Activated naive CD8-positive, alpha-beta T cell treated with anti-CD3 and anti-CD28 coated beads, Interleukin-2, amount 10 ng/mL, durations not matched to agents 7 days and 5 days (primary cell): ENCODE measurements at places on chromosomes 12 and 14. TPM values are rescaled to one million over a fixed set of nuclear protein-coding genes. Genes with fewer than 3 reads are reported as not detected.

DNA sequence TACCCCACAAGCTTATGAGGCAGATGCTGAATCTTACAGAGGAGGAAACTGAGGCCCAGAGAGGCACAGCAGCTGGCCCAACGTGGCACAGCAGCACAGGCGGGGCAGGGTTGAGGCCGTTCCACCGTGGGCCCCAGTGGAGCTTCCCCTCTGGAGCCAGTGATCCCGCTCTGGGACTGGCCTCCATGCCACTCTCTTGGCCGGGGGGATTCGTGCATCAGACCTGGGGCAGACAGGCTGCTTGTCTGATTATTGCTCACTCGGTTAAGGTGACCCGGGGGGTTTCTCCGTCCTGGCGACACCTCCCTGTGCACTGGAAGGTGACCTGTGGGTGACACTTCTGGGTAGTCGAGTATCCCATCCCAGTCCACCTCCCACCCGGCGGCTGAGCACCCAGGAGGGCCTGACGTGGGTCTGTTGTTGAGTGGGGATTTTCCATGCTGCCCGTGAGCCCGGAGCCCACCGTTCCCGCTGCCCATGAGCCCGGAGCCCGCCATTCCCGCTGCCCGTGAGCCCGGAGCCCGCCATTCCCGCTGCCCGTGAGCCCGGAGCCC lies 27.8 kb downstream of the NOC4L start:
- no peak for DNase-seq

GRCh38 chr12:80445083-80445793 lies 1.2 kb downstream of the PTPRQ start:
- no peak for DNase-seq

The GALNT6 gene
- 31.0 TPM for total RNA-seq

The ZBTB25 gene
- total RNA-seq, result 51.2 TPM

The TDRD9 gene
- total RNA-seq, result 0.33 TPM

The SMIM41 gene
- not detected for total RNA-seq

- DNase-seq, result no peak
These were observed 37.2 kb downstream of the BEGAIN start for GRCh38 chr14:100549834-100550625.

GRCh38 chr12:67534681-67535080 lies 113.9 kb upstream of the DYRK2 start:
- DNase-seq, result no peak

DNA sequence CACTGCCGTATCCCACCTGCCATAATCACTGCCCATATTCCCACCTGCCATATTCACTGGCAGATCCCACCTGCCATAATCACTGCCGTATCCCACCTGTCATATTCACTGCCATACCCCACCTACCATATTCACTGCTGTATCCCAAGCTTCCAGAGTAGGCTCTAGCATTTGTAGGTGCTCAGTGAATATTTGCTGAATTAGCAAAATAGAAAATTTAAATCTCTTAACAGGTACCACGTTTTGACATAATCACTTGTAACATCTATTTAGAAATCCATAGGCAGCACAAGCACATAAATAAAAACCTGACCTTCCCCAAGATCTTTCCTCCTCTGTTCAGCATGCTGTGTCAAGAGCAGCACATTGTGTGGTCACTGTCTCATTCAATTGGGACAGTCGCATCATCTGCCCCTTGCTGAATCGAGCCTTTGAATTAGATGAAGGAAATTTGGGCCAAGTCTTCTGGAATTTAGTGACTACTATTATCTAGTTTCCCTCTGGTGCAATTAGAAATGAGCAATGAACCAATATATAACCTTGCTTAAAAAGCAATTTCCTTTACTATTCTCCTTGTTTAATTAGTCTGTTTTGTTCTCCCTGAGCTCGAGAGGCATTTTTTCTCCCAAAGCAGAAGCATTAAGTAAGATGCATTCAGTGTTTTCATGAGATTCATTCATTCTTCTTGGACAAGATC lies 144.9 kb upstream of the FGD4 start:
- DNase-seq, result no peak

DNA sequence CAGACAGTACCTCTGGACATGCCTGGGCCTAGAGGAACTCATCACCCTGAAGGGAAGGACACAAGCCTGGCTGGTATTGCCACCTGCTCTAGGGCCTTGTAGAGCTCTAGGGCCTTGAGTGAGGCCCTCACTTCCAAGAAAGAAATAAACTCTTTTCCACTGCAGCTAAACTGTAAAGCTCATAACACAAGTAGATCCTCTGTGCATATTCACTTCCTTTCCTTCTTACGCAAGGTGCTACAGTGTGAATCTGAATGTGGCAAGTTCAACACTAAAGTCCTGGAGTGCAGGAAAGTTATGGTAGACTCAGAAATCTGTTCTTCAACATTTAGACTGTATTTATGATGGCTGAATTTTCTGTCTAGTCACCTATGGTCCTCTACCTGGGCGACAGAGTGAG lies 14.5 kb downstream of the RNASE3 start:
- no peak for DNase-seq

The PLEKHG7 gene
- total RNA-seq, result not detected

- no peak for DNase-seq
These were observed 150.3 kb downstream of the CEP83 start for GRCh38 chr12:94309373-94309772.
